ENCODE measurements at places on chromosomes 3 and 15.

GRCh38 chr3:63986831-63987230, 36.5 kb downstream of the PSMD6 start:
- no peak for DNase-seq

GRCh38 chr15:25508369-25509002, 69.7 kb upstream of the UBE3A start:
- DNase-seq, result no peak

- DNase-seq, result no peak
These were observed 1301.6 kb downstream of the SI start for GRCh38 chr3:163776743-163777142.

DNA sequence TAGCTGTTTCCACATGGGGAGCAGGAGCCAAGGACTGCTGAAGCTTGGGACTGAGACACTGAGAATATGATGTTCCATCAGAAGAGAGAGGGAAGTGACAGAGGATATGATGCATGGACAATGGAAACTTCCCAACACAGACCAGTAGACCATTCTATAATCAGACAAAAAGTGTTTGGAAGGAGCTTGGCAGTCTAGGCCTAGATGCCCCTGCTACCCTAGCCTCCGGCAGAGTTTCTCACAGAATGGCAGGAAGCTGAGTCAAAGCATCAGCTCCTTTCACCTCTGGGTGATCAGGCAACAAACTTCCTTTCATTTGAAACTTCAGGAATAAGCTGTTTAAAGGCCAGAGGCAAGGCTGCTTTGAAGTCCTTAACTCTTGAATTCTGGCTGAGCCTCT, 222.0 kb downstream of the NEK10 start:
- DNase-seq, result no peak

GRCh38 chr3:182954553-182955235, 25.6 kb downstream of the DCUN1D1 start:
- DNase-seq, result no peak

DNA sequence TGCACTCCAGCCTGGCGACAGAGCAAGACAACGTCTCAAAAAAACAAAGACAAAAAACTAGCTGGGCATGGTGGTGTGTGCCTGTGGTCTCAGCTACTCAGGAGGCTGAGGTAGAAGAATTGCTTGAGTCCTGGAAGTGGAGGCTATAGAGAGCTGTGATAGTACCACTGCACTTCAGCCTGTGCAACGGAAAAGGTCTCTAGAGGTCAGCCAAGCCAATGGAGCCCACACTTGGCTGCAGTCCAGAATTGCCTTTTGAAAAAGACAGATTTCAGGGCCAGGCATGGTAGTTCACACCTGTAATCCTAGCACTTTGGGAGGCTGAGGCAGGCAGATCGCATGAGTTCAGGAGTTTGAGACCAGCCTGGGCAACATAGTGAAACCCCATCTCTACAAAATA, 8.4 kb upstream of the RBPMS2 start:
- DNase-seq, result no peak

DNA sequence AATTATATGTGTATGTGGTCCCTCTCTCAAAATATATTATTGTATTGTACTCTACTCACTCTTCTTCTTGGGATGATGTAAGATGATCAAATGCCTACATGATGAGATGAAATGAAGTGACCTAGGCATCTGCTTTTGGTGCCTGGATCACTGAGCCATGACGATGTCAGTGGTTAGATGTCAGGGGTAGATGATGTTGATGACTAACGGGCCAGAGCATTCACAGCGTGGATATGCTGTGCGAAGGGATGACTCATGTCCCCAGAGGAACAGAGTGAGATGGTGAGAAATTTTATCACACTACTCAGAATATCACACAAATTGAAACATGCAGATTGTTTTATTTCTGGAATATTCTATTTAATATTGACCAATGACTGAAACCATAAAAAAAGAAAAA, 233.9 kb upstream of the CADM2 start:
- no peak for DNase-seq

GRCh38 chr3:53630547-53630946, 136.1 kb downstream of the CACNA1D start:
- DNase-seq, result no peak

DNA sequence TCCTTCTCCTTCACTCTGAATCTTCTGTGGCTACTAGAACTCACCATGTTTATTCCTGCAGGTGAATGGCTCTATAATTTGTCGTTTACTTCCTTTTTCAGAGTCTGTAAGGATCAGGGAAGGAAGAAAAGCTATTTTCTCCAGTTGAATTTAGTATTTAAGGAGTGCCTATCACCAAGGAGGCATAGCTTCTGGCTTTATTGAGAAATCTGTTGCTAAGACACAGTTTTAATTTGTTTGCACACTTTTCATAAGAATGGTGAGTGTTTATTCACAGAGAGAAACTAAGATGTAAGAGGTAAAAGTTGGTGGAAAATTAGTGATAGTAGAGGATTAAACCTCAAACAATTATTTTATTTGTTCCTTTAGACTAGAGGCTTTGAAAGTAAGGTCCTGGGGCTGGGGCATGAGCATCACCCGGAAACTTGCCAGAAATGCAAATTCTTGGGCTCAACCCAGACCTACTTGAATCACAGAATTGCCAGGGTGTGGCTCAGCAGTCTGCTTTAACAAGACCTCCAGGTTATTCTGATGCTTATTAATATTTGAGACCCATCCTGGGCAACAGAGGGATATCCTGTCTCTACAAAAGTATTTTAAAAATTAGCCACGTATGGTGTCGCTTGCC, 461.3 kb downstream of the AGBL1 start:
- no peak for DNase-seq

DNA sequence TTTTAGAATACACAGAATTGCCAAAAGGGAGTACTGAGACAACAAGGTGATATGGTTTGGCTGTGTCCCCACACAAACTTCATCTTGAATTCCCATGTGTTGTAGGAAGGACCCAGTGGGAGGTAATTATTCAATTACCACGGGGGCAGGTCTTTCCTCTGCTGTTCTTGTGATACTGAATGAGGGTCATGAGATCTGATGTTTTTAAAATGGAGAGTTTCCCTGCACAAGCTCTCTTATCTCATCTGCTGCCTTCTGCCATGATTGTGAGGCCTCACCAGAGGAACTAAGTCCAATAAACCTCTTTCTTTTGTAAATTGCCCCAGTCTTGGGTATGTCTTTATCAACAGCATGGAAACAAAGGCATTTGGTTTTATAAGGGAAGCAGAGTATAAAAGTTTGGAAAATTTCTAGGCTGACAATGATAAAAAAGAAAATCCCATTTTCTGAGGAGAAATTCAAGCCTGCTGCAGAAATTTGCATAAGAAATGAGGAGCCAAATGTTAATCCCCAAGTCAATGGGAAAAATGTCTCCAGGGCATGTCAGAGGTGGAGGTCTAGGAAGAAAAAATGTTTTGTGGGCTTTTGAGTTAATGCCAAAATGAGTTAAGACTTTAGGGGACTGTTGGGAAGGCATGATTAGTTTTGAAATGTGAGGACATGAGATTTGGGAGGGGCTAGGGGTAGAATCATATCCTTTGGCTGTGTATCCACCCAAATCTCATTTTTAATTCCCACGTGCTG, 130.5 kb upstream of the THRB start:
- no peak for DNase-seq

DNA sequence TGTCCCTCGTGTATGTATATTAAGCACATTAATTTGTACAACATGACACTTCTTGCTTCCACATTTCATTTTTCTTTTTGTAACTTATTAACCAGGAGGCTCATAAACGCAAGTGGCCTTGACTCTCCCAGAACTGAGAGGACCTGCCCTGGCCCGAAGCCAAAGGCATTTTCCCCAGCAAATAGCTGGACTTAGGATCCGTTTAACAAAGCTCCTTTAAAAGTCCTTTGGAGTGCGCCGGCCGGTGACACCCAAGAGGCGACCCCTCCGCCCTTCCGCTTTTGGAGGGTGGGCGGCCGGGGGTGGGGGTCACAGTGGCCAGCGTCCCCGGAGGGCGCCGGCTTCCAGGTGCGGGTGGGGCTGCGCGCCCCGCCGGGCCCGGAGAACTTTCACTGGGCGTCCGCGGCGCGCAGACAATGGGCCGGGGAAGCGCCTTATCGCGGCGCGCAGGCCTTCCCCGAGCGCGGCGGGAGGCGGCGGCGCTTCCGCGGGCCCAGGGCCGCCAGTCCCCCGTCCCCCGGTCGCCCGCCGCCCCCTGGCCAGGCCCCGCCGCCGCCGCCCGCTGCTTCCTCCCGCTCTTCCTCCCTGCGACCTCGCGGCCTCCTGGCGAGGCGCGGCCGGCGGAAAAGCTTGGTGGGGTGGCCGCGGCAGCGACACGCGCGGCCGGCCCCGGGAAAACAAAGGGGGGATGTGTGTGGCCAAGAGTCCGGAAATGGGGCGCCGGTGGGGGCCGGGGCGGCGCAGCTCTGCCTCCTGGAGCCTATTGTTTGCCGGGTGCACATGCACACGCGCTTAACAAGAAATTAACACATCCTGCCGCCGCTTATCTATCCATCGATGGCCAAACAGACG, 613.4 kb downstream of the MCTP2 start:
- no peak for DNase-seq

DNA sequence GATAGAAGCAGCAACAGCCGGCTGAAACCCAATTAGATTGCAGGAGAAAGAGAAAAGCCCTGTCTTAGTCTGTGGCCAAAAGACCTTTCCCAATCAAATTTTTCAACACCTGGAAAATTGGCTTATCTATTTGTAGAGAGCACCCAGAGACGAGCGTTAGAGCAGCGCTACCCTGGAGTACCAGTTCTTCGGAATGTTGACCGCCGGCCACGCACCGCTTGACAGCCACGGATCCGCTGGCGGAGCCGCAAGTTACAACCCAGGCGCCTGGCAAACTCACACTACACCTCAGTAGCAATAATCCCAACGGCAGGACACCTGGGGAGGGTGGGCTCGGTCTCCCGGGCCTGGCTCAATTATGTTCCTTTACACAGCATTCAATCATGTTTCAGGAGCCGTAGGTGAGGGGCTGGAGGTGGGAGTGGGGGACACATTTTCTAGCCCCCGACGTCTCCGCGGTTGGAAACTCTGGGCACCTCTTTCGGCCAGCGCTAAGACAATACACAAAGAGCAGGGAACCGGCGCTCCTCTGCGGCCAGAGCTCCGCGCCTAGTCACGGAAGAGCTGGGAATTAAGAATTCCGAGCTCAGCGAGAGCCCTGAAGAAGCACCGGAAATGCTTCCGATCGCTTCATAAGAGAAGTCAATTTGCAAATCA, 1.2 kb downstream of the MB21D2 start:
- no peak for DNase-seq

DNA sequence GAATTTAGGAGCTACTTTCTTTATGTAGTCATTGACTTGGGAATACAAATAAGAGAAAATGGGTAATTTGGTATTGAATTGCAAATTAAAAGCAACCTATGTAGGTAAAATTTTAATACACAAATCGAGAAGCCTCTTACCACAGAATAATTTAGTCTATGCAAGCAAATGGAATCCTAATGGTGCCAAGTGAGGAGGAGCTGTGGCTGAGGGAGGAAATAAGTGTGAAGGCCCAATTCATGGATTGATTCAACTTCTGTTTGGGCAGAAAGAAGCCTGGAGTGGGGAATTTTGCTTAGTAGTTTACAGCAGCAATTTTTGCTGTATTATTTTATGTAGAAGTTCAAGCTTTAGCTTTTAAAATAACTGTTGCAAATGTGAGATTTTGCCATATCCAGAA, 291.9 kb downstream of the OXSM start:
- no peak for DNase-seq

DNA sequence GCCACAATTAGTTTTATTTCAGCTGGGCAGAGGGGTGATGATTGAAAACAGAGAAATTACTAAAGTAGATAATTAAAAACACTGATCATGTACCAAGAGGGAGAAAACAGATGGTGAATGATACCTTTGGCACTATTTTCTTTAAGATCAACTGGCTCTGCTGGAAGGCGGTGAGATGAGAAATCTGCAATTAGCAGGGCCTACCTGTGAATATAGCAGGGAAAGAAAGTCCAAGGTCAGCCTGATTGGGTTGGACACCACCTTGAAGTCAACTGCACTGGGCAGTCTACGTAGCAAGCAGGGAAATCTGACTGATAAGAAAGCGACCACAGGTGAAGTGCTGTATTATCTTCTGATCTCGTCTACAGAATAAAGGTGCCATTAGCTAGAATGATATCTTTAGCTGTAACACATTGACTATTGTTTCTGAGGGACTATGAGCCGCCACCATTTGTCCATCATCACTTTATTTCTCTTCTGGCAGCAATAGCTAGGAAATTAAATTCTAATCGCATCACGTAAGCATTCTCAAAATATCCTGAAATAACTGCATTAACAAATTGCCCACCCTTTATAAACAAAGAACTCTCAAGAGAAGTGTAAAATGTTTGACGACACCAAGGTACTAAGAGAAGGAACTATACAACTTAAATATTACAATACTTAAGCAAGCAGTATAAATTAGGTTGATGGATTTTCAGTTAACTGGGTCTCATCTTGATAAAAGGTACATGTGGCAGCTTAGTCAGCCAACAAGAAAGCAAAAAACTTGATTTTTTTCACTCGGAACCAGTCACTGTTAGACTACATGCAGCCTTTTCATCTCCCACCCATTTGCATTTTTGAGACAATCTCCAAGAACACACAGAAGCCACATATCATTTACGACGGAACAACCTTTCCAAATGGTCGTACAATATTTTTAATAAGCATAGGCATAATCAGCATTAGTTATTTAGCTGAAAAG, 1.3 kb downstream of the NEDD4 start:
- no peak for DNase-seq

GRCh38 chr15:48418343-48418742, 87.1 kb downstream of the DUT start:
- no peak for DNase-seq

- DNase-seq, result no peak
These were observed 236.4 kb downstream of the KLF13 start for GRCh38 chr15:31563001-31563400.

DNA sequence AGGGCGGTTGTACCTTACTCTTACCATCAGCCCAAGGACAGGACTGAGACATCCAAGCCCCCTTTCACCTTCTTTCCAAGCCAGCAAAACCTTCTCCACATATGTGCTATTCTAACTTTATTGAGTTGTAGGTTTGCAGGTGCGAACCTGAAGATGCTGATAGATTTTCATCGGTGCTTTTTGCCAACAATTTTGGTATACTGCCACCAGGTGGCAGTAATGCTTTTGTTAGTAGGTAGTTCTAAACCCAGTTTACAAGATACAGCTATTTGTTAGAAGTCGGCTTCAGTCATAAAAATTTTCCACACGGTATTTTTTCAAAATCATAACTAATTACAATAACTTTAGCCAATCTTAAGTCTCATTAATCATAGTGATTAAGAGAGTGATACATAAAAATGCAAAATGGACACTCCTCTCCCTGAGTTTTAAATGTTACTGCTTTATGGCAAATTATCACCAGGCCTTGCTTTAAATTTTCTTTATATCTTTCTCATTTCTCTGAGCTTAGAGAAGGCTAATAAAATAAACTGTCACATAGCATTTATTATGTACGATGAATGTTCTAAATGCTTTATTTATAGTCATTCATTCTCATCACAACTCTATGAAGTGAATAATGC, 636 bp downstream of the TBC1D21 start:
- no peak for DNase-seq

GRCh38 chr3:197362081-197362480, 63.7 kb upstream of the DLG1 start:
- no peak for DNase-seq

GRCh38 chr3:8996681-8997121, 33.4 kb upstream of the RAD18 start:
- no peak for DNase-seq

- DNase-seq, result no peak
These were observed 6.1 kb upstream of the CLRN1 start for GRCh38 chr3:150978566-150979148.
